ENCODE measurements at places on chromosomes 4 and X.

DNA sequence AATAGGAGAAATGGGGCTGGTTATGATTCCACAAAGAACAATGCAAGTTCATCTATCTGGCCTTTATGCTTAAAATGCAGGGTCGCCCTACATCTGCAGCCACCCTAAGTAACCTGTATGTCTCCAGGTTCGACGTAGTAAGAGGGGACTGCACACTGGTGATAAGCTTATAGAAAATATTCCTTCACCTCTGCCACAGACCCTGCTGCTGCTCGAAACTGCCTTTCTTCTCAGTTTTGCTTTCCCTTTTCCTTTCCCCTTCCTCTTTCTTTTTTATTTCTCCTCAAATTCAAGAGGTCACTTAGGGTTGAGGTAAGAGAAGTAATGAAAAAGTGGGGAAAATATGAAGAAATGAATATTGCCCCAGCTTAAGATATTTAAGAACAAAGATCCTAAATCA lies 123.5 kb downstream of the DCHS2 start:
- no peak for DNase-seq

GRCh38 chrX:51144828-51145442 lies 187.7 kb upstream of the NUDT10 start:
- DNase-seq: no peak

GRCh38 chr4:165096776-165097175 lies 15.9 kb downstream of the TMEM192 start:
- peak; percentile 13 for DNase-seq

GRCh38 chr4:152245680-152246079 lies 290.2 kb downstream of the FBXW7 start:
- no peak for DNase-seq

All from midbrain (tissue), 1 donor.